ENCODE measurements at places on chromosomes 11 and 22.

DNA sequence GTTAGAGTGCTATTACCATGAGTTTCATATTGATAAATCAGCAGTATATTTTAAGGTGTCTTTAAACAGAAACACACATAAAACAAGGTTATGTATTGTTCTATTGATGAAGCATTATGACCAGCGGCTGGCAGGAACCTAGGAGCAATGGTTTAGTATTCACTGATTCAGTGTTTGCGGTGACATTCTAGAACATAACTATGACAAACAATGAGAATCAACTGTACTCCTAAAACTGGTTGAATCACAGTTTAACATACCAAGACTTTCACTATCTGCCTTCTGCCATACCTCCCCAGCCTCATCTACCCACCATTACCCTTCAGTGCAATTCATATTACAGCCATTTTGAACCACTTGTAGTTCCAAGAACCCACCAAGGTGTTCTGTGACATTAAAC, 8.8 kb downstream of the HOATZ start:
- no peak for DNase-seq

DNA sequence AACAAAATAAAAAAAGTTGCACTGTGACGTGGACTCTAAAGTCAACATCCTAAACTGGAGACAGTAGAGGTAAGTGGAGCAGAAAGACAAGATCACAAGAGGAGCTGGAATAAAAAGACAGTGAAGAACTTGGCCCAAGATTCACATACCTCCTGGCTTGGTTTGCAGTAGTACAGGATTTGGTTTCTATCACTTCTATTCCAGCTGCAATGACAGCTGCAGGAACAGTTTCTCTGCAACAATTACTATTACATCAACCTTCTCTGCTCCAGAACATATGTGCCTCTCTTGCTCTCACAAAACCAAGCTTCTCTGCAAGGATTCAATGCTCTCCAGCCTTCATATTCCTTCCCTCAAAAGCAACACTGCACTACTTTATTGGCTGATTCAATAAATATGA, 7.8 kb upstream of the KDM2A start:
- no peak for DNase-seq

- DNase-seq: peak; percentile 70
Measured at GRCh38 chr22:29716814-29717545, 2.8 kb upstream of the CABP7 start.

- no peak for DNase-seq
Measured at GRCh38 chr22:46401370-46401769, 65.9 kb downstream of the TRMU start.

GRCh38 chr11:120719348-120719747, 207.8 kb downstream of the GRIK4 start:
- no peak for DNase-seq

- peak; percentile 70 for DNase-seq
Measured at GRCh38 chr11:1304380-1304779, 5.1 kb downstream of the TOLLIP start.

- DNase-seq: no peak
Measured at GRCh38 chr11:21965221-21965620, 227.7 kb upstream of the ANO5 start.

DNA sequence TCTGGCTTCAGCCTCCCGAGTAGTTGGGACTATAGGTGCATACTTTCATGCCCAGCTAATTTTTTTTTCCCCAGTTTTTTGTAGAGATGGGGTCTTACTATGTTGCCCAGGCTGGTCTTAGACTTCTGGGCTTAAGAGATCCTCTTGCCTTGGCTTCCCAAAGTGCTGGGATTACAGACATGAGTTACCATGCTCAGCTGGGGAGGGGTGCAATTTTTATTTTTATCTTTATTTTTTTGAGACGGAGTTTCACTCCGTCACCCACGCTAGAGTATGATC, 49.7 kb upstream of the A4GALT start:
- no peak for DNase-seq

DNA sequence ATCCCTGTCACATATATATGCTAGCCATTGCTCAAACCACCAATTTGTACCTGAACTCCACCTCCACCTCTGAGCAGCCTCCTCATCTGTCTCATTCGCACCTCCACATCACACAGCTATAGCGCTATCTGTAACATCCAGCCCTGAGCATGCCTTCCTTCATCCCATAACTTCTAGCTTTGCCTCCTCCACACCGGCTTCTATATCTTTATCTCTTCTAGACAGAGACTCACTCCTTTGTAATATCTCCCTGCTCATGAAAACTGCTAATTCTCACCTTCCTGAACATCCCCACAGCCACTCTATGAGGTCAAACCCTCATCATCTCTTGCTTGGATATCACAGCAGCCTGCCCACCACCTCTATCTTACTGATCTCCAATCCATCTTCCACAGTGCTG, 5.9 kb downstream of the SIAE start:
- DNase-seq: no peak

- DNase-seq: peak; percentile 98
Measured at GRCh38 chr11:561148-562003, 606 bp downstream of the RASSF7 start.

DNA sequence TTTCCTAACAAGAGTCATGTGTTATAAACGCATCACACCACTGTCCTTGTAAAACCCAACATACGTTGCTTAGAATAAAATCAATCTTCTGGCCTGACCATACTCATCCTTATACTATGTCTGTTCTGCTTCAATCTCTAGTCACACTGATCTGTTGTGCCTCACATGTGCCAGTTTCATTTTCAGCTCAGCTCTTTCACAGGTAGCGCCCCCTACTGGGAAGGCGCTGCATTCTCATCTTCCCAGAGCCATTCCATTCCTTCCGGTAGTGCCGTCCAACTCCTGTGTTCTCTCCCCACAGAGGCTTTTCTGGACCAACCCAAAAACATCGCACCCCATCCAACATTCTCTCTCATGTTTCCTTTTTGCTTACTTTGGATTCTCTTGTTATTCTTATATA, 22.2 kb downstream of the CASP5 start:
- DNase-seq: peak; percentile 5

GRCh38 chr22:43978558-43978957, 23.3 kb downstream of the SAMM50 start:
- DNase-seq: no peak

- DNase-seq: no peak
Measured at GRCh38 chr11:4887591-4887990, 5.9 kb downstream of the OR51T1 start.

- peak; percentile 84 for DNase-seq
Measured at GRCh38 chr11:126978165-126978564, 22.4 kb downstream of the KIRREL3 start.

GRCh38 chr11:127339376-127339775, 338.8 kb upstream of the KIRREL3 start:
- DNase-seq: no peak

GRCh38 chr11:34238966-34239365, 118.8 kb downstream of the ABTB2 start:
- no peak for DNase-seq

- DNase-seq: no peak
Measured at GRCh38 chr11:70127653-70128434, 49.7 kb downstream of the ANO1 start.

GRCh38 chr11:67545280-67545679, 22.0 kb upstream of the CABP2 start:
- peak; percentile 78 for DNase-seq

GRCh38 chr22:23414727-23415489, 165.2 kb downstream of the IGLL1 start:
- no peak for DNase-seq

GRCh38 chr11:101474666-101475065, 109.1 kb downstream of the TRPC6 start:
- DNase-seq: no peak

- DNase-seq: no peak
Measured at GRCh38 chr11:83693306-83693992, 407.3 kb upstream of the CCDC90B start.

DNA sequence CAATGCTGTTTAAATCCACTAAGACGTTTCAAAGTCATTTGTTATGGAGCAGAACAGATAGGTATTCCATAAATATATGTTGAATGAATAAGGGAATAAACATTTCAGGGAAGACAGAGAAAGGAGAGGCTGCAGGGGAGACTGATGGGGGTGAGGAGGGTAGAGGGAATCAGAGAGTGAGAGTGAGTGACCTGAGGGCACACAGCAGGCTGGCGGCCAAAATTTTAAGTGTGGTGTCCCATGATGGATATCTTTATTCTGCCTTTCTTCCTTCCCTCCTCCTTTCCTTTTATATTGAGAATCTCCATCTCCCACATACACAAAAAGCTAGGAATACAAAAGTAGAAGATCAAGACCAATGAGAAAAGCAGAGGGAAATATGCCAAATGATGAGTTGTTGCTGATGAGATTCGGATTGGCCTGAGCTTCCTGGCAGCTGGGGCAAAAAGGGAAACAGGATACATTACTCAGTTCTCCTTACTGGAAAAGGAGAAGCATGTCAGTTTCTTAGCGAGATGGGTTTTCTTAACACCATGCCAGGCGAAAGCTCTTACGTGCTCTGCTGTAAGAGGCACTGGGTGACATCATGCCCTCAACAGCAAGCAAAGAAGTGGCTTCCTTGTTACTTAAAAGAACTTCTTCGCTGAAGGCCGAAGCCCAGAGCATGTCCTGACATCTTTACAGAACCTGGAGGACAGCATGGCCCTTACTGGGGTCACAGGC, 11.2 kb upstream of the CYTH4 start:
- DNase-seq: no peak

GRCh38 chr11:15093432-15093831, 20.0 kb downstream of the CALCB start:
- no peak for DNase-seq
